BJ (cell line): ENCODE measurements at places on chromosomes 11 and 22.

DNA sequence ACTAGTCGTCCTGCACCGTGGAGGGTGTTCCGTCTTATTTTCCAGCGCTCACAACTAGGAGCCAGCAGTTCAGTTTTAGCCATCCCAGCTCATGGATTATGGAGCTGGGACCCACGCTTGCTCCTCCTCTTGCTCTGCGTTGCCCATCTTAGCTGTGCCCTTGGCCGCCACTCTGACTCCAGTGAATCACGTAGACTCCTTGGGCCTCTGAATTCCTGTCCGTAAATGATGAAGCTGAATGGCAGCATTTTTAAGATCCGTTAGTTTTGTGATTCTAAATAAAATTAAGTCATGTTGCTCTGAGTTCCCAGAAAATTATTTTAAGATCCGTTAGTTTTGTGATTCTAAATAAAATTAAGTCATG is 23.8 kb downstream of the BCR start:
- DNase-seq = no peak

- no peak for DNase-seq
These were observed 202.0 kb upstream of the SNX19 start for GRCh38 chr11:131118247-131118646.

DNA sequence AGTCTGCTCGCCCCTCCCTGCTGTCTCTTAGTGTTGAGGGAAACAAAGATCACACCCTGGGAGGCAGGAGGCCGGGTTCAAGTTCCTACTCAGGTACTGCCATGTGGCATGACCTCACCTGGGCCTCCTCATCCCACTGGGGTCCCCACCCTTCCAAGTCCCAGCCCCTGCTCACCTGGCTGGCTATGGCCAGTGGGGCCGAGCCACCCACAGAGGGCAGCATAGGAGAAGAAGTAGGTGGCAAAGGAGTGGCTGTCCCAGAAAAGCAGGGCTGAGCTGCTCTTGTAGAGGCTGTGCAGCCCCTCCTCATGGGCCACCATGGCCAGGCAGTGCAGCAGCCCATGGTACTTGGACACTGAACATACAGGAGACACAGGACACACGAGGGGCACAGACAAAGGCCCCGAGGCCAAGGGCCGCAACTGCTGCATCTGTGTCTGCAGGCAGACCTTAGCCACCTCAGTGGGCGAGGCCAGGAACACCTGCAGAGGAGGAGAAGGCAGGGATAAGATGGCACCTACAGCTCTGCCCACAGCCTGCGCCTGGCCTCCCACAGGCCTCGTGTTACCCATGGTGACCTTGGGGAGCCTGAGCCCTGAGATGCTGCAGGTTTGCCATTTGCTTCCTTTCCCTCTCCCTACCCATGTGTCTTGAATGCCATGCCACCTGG is 50.6 kb upstream of the MPEG1 start:
- no peak for DNase-seq

GRCh38 chr11:61516675-61517572 is 8.4 kb downstream of the LRRC10B start:
- no peak for DNase-seq

- no peak for DNase-seq
These were observed 7.6 kb downstream of the FXYD2 start for GRCh38 chr11:117816846-117817367.

DNA sequence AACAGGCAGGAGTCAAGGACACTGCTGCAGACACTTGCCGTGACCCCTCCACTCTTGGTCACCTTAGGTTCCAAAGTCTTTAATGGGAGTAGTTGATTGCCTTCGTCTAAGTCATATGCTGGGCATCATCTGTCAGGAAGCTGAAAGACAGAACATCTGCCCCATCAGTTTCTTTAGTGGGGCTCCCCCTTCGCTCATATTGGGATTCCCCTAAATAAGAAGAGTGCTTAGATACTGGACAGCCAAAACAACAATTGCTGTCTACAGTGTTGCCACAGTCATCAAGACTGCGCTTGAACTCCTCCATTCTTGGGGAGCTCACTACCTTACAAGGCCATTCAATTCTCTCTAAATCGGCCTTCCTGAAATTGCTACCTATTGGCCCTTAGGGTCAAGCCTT is 58.5 kb downstream of the UBASH3B start:
- no peak for DNase-seq

DNA sequence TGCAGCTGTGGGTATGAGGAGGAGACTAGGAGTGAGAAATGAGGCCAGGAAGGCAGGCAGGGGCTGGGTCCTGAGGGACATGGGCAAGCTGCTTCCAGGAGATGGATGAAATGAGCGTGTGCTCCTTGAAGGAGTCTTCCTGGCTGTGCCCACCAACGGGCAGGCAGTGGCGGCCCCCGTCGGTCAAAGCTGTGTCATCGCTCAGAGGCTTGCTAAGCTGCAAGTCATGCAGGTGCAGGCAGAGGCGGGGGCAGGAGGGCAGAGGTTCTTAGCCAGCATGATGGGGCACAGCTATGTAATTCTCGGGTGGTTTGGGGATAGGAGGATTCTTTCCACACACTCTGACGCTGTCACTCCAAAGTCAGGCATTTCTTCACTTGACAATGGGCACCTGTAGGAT is 12.5 kb upstream of the PEX26 start:
- DNase-seq = no peak

- no peak for DNase-seq
These were observed 34.2 kb upstream of the BIRC3 start for GRCh38 chr11:102283116-102283485.

DNA sequence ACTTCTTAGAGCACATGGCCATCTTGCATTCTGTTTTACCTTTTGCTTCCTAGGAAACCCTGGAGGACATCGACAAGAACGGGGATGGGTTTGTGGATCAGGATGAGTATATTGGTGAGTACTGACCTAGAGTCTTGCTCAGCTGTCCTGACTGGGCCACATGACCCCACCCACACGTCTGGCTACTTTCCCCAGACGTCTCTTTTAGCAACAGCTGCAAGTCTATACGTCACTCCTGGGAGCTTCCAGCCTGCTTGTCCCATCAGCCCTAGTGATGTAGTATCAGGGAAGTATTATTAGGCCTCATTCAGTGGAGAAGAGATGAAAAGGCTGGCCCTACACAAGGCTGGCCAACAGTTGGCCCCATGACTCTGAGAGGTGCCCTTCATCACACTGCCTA is 9.6 kb downstream of the RCN1 start:
- no peak for DNase-seq

GRCh38 chr11:26228778-26229177 is 103.2 kb upstream of the ANO3 start:
- no peak for DNase-seq

GRCh38 chr11:86672007-86672621 is at the start of gene ME3:
Gene ME3 (minus strand): TSS chr11:86672616.
- DNase-seq = no peak

GRCh38 chr11:56659755-56660154 is 3.7 kb upstream of the OR5AR1 start:
- no peak for DNase-seq

DNA sequence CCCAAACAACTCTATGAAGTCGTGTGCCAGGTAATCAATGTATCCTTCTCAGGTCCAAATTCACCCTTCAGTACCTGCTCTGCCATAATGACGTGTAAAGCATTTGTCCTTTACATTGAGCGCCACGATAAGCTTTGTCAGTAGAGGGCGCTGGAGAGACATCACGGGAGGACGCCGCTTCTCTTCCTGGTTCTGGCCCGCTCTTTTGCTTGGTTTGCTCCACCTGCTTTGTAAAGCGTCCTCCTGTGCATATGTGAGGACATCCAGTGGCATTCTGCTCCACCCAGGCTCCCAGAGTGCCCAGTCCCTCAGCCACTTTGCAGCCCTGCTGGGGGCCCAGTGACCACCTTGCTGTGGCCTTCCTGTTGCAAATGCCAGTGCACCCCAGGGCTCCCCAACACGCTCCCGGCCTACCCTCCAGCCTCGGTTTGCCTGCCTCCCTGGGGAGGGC is 61.1 kb downstream of the WT1 start:
- no peak for DNase-seq

DNA sequence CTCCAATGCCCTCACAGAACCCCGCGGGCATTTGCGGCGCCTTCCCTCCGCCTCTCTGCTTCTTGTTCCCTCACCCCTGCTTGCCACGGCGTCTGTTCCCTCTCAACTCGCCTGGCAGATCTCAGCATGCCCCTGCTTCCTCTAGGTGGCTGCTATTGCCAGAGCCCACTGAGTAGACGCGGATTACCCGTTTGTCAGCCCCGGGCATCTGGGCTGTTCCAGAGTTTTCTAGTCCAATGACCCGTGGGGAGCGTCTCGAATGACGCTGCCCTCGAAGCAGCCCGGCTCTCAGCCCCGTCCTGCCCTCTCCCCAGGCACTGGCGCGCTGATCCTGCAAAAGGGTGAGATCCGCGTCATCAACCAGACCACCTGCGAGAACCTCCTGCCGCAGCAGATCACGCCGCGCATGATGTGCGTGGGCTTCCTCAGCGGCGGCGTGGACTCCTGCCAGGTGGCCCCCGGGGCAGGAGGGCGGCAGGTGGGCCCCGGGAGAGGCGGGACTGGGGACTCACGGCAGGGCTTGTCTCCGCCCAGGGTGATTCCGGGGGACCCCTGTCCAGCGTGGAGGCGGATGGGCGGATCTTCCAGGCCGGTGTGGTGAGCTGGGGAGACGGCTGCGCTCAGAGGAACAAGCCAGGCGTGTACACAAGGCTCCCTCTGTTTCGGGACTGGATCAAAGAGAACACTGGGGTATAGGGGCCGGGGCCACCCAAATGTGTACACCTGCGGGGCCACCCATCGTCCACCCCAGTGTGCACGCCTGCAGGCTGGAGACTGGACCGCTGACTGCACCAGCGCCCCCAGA is 49.7 kb downstream of the ST14 start:
- no peak for DNase-seq

DNA sequence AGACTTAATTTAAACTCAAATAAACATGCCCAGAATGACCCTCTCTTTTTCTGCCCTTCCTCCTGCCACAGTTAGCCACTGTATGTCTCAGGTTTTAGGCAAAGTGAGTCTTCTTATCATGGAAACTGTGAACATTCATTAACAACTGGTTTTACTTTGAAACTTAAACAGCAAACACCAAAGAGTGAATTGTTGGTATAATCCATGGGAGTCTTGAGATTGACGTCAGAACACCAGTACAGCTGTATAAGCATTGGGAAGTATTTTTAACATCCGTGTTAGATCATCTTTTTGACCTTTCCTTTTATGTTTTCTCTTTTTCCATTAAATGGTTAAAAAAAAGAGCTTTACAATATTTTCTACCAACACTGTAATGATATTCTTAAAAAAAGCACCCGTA is 38.9 kb downstream of the ARHGEF12 start:
- no peak for DNase-seq

- no peak for DNase-seq
These were observed 281.6 kb downstream of the TBC1D22A start for GRCh38 chr22:47043835-47044721.

DNA sequence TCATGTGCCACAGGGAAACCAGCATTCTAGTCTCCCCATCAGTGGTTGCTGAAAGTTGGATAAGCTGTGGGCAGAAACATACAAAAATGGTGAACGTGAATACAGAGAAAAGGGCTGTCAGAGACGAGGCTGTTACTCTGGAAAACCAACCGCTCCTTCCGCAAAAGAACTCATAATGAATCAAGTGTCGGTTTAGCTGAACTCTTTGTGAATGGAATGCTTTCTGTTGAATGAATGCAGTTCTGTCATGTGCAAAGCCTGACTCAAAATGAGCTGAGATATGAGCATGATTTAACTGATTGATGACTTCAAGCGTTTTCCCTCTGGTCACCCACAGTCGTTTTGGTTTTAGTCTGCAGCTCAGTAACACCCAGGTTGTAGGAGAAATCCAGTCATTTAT is 298.3 kb downstream of the ETS1 start:
- no peak for DNase-seq

- DNase-seq = no peak
These were observed at the start of gene NCAM1 for GRCh38 chr11:112961146-112961668. Gene NCAM1 (plus strand): TSS chr11:112961420.

DNA sequence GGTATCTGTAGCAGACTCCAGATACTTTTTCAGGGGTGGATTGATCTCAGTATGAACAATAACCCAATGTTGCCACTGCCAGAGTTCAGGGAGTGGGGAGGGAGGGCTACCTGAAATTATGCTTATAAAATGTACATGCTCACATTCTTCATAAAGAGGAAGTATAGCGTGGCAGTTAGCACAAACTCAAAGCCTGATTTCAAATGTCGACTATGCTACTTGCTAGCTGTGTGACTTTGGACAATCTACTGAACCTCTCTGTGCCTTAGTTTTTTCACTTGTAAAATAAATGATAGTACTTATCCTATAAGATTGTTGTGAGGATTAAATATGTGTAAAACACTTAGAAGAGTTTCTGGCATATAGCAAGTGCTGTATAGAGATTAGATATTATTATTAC is 26.5 kb upstream of the POU2AF1 start:
- DNase-seq = no peak

- DNase-seq = no peak
These were observed 76.2 kb downstream of the ARHGAP32 start for GRCh38 chr11:129115652-129116586.

- no peak for DNase-seq
These were observed 24.1 kb upstream of the FEZ1 start for GRCh38 chr11:125519860-125520834.

DNA sequence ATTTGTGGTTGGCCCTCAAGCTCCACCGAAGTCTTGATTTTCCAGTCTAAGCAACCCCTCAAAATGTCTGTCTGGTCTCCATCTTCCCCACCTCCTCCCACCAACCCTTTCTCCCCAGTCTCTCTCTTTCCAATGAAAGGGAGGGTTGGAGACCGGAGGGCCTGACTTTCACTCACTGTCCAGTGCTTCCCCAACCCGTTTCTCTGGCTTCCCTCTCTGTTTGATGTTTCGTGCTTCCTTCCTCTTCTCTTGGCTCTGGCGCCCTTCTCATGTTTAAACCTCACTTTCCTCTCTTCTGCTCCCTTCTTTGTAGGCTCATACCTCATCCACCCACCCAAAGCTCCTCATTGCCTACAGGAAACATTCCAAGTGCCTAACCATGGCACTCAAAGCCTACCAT is 11.1 kb upstream of the VPS37C start:
- no peak for DNase-seq

DNA sequence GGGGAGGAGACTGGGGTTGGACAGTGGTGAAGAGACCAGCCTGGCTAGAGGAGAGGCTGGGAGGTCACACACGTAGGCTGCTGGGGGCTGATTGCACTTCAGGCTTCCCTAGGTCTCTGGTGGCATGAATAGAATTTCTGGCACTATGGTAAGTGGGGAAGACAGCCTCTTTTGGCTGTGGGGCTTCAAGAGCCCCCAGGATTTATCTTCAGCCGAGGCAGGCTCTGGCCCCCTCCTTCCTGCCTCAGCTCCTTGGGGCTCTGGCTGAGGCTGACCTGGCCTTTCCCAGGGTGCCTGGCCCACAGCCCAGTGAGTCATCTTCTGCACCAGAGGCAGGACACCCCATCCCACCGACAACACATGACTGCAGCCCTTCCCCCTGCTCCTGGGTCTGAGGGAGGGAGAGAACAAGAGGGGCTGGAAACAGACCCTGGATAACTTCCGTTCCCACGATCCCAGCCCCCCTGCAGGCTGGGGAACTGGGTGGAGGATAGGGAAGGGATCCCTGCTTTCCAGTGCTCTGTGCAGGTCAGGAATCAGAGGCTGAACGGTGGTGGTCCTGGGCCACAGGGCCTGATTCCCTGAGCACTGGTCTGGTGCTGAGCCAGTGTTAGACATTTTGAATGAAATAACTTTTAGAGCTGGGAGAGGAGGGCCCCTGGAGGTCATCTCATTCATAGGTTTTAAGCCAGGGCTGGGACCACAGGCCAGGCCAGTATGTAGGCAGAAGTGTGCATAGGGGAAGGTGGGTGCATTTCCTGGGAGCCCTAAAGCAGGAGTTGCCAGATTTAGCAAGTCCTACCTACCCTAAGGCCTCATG is 26.5 kb downstream of the ARHGEF17 start:
- DNase-seq = no peak
